ENCODE measurements at places on chromosomes 4 and X.

GRCh38 chr4:5143940-5144339 is 92.7 kb downstream of the STK32B start:
- DNase-seq, result no peak

DNA sequence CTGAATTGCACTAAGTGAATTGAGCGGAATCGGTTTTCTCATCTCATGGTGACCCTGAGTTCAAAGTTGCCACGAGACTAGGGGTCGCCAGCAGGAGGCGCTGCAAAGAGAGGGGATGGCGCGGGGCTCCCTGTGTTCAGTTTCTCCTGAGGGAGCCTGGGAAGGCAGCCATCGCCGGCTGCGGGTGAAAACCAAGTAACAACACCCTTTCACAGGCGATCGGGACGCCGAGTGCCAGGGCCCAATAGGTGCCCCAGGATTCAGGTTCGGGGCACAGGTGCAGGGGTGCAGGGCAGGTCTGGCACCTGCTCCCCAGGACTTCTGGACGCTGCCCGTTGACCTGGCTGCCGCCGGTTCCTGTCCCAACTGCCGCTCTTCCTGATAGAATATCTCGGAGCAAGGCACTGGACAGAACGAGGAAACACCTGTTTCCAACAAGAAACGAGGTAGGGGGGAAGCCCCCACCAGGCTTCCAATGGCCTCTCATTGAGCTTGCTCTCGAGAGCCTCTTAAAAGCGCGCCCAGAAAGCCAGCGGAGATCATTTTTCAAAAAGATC is 1.1 kb upstream of the FGF16 start:
- DNase-seq, result no peak

DNA sequence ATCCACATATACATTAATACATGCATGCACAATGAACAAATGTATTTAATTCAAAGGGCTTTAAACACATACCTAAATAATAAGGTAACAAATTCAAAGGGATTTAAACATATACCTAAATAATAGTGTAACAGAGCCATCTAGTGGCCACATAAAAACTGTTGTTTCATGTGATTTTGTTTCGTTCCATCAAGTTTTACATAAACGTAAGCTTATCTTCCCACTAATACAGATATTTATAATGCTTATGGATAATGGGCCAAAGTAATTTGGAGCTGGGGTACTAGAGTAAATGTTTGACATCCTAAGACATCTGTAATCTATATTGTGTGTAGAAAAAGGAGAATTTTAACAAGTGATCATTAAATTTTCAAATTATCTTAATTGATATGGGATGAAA is 82.3 kb downstream of the PRSS12 start:
- no peak for DNase-seq

GRCh38 chrX:79259073-79259689 is 108.0 kb downstream of the ITM2A start:
- DNase-seq, result peak; percentile 10

GRCh38 chrX:111646515-111646914 is 34.5 kb upstream of the ALG13 start:
- DNase-seq, result no peak

DNA sequence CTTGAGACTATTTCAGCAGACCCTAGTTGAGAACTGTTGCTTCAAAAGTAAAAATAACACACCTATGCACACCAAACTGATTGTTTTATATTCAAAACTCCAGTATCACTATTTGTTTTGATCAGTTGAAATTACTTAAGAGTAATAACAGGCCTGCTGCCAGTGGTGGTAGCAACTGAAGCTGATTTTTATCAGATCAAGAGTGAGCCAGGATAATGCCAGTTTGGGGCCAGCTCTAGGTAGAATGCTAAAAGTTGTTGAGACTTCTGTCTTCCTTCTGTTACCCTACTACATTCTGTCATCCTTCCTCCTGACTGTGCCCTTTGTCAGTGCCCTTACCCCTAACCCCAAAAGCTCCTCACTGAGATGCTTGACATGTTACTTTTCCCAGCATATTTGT is 228.7 kb upstream of the SPRY1 start:
- no peak for DNase-seq

- no peak for DNase-seq
Measured at GRCh38 chr4:137968956-137969678, 273.0 kb downstream of the SLC7A11 start.

DNA sequence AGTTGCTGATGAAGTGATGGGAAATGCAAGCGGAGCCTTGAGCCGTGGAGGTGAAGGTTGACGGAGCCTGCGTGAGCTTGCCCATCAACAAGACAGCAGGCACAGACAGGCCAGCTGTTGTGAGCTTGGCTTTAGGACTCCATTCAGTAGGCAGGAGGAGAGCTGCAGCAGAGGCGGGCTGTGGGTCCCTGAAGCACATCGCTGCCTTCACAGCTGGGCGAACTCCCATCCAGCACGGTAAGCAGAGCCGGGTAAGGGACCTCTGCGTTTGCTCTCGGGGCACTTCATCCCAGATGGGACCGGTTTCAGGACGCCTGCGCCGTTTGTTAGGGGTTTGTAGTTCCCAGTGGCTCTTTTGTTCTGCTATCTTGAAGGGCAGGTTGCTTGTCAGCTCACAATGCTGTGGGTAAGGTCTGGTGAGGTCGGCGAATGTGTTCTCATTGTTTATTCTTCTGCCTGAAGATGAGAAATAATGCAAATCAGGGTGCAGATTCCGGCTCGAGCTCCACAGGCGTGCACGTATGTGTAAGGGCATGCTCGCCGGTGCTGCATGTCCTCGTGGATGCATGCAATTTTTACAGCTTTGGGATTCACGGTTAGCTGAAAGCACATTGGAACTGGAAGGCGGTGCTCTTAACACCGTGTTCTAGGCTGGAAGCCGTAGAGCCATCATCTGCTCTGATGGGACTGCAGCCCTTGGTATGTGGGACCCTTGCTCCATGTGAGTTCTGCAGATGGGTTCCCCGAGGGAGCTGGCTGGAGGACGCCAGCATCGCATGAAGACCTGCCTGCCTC is 54.6 kb upstream of the CLDN34 start:
- DNase-seq, result no peak

- DNase-seq, result no peak
Measured at GRCh38 chrX:2514131-2514530, 13.4 kb upstream of the DHRSX start.

DNA sequence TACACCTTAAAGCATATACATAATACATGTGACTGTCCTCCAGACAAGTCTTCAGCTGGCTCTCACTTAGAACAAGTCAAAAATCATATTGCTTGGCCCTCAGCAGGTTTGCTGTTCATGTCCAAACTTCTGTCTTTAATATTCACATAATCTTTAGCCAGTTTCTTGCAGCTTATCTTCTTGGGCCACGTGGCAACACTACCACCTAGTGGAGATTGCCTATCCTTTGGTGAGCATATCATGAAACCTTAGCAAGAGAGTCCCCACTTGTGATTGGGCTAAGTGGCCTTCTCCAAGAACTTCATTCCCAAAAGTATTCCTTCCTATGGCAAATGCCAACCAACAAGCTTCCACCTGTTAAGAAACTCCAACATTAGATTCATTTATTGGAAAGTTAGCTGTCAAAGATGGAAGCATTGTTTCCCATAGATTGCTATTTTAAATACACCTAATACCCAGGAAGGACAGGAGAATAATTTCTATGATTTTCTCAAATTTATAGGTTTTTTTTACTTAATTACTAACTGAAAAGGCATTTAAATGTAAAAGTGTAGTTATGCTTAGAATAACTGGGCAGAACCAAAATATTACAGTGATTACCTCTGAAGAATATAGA is 231.9 kb upstream of the INTU start:
- DNase-seq, result peak; percentile 85

DNA sequence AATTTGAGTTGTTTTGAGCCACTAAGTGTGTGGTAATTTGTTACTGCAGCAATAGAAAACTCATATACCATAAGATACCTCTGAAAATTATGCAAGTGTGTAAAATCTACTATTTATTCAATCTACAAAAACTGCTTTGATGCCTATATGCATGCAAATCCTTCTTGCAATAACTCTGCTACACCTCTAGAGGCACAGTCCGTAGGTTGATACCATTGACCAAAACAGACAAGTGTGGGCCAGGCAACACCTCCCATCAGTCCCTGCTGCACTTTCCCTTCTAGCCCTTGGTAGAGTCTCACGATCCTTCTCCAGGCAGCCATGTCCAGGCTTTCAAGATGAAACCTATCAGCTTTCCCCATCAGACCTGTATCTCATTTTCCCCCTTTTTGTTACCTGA is 48.8 kb upstream of the FAM9A start:
- DNase-seq, result no peak

DNA sequence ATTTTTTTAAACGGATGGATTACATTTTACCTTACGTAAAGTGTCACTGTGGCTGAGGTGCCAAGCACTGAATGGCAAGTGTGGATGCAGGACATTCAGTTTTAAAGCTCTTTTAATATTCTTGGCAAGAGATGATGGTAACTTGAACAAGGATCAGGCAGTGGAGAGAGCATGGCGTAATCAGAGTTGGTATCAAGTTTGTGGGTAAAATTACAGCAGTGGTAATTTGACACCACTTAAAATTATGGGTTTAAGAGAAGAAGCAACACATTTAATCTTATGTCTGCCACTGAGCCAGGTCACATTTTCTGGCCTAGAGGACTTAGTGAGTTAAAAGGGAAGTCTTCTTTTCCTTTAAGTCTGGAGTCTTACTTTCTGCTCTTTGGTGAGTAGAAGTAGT is 100.5 kb downstream of the NAA11 start:
- no peak for DNase-seq

DNA sequence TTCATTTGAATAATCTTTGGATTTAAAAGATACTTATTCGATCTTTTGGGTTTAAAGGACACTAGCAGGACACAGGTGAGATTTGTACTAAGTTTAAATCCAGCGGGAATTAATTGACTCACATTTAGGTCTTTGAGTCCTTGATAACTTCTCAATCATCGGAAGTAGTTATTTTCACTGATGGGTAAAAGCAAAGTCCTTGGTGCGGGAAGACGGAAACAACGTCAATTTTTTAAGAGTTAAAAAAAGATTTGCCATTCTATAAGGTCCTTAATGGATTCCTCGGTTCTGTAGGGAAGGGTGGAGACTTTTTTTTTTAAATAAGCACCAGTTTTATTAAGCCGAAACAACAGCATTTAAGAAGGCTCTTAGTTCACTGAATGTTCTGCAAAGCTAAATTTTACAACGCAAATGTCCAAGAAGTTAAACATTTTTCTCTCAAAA is 2.9 kb downstream of the TMSB4X start:
- no peak for DNase-seq

DNA sequence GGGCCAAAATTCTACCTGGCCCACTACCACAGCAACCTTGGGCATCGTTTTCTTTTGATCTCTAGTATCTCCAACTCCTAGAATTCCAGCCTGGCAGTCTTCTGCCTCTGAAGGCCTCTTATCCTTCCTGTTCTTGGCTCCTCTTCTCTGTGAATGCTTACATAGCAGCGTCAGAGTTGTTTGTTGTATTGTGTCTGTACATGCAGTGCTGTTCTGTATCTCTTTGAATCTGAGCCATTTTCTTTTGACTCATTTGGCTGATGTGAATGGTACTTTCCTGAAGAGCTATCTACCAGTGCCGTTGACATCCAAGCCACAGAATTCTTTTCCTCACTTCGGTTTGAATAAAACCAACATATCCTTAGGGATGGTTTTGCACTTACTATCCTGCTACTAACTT is 79.2 kb downstream of the TMEM164 start:
- no peak for DNase-seq

DNA sequence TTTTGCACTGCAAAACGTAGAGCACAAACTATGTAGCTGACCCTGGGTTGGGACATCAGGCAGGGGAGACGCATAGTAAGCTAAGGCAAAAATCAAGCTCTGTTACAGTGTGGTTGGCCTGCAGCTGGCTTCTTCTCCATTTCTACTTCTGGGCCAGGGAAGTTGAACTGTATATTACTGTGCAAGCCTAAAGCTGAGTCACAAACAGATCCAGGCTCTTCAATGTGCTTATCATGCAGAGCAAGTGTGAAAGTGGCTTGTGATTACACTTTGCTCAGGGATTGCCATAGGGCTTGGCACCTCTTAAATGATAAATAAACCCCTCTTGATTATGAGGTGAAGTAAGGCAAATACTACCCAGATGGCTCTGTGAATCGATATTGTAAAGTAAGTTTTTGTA is 40.5 kb downstream of the CLDN34 start:
- DNase-seq, result no peak

- no peak for DNase-seq
Measured at GRCh38 chr4:35883108-35883507, 361.2 kb downstream of the ARAP2 start.

- DNase-seq, result no peak
Measured at GRCh38 chr4:26010304-26010703, 96.3 kb downstream of the SMIM20 start.

GRCh38 chrX:65866773-65867172 is 173.1 kb downstream of the VSIG4 start:
- DNase-seq, result no peak

DNA sequence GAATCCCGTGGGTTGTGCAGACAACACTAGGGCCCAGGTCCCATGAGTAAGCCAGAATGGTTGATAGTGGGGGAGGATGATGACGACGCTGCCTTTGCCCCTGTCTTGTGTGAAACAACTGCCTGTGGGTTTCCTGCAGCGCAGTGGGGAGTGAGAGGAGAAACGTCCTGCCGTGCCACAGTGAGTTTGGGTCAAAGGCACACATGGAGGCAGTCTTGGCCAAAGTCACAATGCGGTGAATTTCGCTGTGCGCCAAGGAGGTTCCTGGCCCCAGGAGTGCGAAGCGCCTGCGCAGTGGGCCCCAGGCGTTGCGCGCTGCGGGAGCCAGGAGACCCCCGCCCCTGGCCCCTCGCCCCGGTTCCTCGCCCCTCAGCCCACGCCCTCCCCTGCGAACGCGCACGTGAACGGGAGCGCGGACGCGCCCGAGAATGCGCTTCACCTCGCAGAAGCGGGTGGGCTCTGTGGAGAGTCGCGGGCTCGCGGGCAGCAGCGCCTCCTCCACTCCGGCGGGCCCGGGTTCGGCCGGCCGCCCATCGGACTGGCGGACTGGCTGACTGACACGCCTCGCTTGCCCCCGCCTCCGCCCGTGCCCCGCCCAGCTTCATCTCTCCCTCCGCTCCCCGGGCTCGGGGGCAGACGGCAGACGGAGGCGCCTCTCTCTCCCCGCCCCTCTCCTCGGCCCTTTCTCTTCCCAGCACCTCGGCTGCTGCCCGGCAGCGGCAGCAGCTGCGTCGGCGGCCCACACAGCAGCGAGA is at the start of gene NUDT10:
TSS of gene NUDT10 (plus strand) at position 635 of the 755 bp plus-strand sequence. CDS start 144 bp downstream, outside the sequence.
- DNase-seq, result peak; percentile 94

DNA sequence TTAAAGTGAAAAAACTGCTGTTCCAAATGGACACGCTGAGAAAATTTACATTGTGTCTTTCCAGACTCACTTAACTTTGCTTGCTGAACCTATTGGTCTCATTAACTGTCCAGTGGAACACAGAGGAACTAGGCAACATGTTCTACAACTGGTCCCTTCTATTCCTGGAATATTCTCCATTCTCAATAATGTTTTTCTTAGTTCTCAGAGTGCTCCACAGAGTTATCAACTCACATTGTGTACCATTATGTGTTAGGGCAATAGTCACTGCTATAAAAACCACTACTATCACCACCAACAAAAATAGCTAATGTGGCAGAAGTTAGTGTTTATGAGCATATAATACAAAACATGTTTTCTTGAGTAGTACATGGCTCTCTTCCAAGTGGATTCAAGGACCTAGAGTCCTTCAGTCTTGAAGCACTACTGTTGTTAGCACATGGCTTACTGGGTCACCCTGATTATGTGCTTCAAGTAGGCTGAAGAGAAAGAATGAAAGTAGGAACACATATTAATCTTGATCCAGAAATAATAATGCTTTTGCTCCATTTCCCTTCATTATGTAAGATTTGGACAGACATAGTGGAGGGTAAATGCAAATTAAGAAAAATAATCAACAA is 865.3 kb upstream of the HS3ST1 start:
- no peak for DNase-seq

- DNase-seq, result no peak
Measured at GRCh38 chr4:47315346-47315745, 148.2 kb downstream of the COMMD8 start.

- peak; percentile 23 for DNase-seq
Measured at GRCh38 chr4:79042079-79042674, 102.9 kb upstream of the PAQR3 start.

Measured in HAP-1 (cell line).